Retina (tissue), 1 donor: ENCODE measurements at places on chromosomes 3 and 15.

DNA sequence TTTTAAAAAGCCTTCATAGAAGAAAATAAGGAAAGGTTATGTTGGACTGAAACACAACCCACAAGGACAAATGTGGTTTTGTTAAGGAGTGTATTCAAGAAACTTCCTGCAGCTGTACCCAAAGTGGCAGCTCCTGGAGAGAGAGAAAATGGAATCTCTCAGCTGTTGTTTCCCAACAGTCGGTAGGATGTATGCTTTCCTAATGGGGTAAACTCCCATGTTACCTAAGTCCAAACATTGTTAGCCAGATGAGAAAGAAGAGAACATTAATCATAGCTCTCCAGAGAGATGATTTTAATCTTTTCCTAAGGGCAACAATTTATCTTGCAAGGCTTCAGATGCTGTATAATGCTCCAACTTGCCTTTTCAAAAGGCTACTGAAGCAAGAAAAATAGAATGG, 22.6 kb upstream of the TEX9 start:
- no peak for DNase-seq

GRCh38 chr3:131349946-131350347, 31.6 kb upstream of the NUDT16 start:
- no peak for DNase-seq

DNA sequence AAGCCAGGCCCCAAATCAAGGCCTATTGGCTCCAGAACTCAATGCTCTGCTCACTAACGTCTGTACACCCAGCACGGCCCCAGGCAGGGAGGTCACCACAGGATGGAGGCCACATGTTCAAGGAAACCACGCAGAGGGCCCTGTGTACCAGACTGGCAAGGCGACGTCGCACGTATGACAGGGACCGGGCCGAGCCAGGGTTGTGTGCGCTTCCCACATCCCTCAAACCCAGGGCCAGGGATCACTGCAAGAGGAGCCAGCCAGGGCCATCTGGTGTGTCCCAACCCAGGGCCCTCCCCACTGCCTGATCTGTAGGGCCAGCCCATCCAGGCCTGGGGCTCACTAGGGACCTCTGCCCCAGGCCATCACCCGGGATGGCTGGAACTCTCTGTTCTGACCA, 62.0 kb downstream of the ZNF445 start:
- DNase-seq: no peak

DNA sequence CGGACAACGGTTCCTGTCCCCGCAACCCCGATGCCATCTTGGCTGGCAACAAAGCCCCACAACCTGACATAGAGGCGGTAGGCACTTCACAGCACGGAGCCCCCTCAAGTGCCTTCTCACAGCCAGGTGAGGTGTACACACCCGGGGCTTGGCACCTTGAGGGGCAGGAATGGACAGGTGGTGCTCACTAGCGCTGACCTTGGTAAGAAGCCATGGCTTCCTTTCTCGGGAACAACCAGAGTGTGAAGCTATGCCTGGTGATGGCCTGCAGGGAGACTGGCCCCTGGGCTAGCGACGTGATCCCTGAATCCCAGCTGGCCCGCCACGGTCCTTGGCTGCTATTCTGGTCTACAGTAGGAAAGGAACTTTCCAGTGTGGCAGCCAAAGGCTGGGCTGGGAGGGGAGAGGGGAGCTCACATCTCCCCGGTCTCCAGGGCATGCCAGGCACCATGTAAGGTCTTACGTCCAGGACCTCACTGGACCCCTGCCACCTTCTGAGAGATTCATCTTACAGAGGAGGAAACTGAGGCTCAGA, 70.6 kb upstream of the RPL32 start:
- DNase-seq: no peak

GRCh38 chr15:74664028-74664616, 31.7 kb downstream of the EDC3 start:
- DNase-seq: no peak

GRCh38 chr3:5426094-5426883, 238.8 kb downstream of the EDEM1 start:
- peak; percentile 86 for DNase-seq

DNA sequence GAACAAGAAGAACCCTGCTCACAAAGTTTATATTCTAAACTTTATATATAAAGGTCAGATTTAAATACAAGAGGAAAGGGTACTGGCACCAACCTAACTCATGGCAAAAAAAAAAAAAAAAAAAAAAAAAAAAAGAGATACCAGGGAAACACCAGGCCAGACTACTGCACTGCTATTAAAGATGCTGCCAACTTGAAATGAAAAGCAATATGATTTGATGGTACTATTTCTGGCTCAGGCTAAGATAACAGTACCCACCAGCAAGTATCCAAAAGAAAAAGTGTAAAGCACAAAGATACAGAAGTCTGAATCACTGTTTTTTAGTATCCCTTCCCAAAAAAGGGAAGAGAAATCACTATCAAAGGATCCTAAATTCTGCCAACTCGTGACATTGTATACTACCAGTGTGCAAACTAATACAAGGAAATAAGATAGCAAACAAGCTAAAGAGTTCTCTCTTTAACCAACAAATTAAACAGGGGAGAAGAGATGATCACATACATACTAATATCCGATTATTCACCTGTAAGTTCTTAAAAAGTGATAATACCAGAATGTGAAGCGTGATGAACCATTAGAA, 28.4 kb downstream of the PEAK1 start:
- DNase-seq: no peak

DNA sequence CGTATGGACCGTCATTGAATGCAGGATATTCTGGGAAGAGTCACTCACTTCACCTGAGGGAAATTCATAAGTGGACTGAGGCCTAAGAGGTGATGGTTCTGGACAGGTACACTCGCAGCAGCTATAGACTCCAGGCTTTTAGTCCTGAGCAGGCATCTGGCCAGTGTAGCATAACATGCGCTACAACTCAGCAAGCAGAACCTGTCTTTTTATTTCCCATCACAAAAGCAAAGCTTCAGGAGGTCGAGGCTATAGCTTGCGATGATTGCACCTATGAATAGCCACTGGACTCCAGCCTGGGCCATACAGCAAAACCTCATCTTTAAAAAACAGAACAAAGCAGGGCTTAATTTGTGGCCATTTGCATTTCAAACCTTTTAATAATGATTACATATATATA, 185.8 kb downstream of the KCNH8 start:
- no peak for DNase-seq

GRCh38 chr3:172110127-172110779, 70.9 kb downstream of the FNDC3B start:
- no peak for DNase-seq

DNA sequence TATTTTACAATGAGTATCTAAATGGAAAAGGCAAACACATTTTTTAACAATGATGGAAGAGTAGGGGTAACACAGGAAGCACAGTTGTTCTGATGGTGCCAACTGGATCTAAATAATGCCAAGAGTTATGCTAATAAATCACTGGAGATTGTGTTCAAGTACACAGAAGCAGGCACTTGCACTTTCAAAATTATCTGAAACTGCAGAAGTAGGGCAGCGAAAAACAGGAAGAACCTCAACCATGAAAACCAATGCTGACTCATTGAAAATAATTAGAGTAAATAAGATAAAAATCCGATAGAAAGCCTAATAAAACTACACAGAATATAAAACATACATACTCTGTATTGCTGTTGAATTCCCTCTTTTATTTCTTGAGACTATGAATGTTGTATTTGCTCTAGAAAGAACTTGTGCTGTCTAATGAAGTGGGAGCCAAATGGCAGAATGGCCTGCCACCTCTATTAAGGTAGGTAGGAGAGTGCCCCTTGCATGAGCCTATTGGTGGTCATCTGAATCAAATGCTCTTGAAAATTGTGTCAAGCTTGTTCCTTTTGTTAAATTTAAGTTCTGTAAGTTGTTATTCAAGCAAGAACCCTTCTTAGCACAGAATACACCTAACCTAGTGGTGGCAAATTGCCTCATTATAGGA, 93.7 kb downstream of the ABI3BP start:
- DNase-seq: no peak

DNA sequence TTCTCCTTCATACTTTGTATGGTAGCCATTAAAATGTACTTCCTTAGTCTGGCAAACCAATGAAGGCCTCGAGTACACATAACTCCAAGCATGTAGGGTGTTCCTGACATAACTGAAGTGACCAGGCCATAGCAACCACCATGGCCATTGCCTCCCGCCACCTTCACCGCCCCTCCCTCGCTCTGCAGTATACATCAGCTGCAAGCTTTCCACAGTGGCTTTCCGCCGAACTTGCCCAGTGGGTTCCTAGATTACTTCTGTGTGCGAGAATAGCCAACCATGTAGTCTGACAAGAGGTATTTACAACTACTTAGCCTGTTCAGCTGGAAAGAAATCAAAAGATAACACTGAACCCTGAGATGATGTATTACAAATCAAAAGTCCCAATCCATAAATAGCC, 3.4 kb upstream of the CTNNB1 start:
- DNase-seq: no peak
